ENCODE measurements at places on chromosomes 5 and 9.

- peaks cover 13% of the 10 kb centered on the region for H3K4me1 ChIP-seq
- no peak overlapping the region for H3K4me3 ChIP-seq
- no peaks in the 10 kb centered on the region for H3K36me3 ChIP-seq
- H3K27ac ChIP-seq: no peak overlapping the region
These were observed 90.0 kb downstream of the PCSK1 start for GRCh38 chr5:96343094-96343493.

DNA sequence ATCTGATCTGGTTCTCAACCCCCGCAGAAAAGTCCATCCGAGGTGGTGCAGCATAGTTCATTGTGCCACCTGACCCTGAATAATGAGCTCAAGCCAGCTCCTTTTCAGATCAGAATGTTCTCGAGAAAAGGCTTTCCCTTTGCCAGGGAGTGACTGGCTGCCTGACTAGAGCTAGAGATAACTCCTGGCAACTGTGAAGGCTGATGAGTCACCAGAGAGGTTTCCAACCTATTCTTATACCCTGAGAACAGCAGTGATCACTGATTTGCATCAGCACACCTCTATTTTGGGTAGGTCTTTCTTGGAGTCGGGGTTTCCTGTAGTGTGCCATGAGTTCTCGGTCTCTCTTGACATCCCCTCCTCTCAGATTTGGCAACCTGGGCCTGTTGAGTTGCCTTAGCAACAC is 127.9 kb downstream of the PIK3R1 start:
- H3K36me3 ChIP-seq: no peaks in the 10 kb centered on the region
- no peaks in the 10 kb centered on the region for H3K27me3 ChIP-seq
- H3K4me1 ChIP-seq: peaks cover 11% of the 10 kb centered on the region

GRCh38 chr5:107772418-107773310 is 101.9 kb upstream of the EFNA5 start:
- DNase-seq: no peak
- no peaks in the 10 kb centered on the region for H3K36me3 ChIP-seq
- no peaks in the 10 kb centered on the region for H3K4me1 ChIP-seq
- peaks cover 39% of the 10 kb centered on the region for H3K27me3 ChIP-seq
- no peak overlapping the region for H3K27ac ChIP-seq

DNA sequence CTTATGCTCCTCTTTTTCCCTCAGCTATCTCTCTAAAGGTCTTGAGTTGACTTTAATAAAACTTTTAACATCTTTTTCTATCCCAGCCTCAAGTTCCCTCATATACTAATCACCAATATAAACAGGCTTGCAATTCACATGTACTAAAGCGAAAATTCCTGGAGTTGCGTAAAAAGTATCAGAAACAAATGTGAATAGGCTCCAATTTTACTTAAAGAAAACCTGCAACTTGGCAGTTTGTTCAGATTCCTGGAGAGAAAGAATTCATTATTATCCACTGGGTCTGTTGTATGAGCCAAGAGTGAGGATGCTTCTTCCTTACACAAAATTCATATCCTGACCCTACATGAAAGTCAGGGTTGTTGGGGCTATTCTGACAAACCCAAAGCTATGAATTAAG is 384.2 kb downstream of the DTWD2 start:
- H3K4me1 ChIP-seq: no peaks in the 10 kb centered on the region
- H3K36me3 ChIP-seq: no peaks in the 10 kb centered on the region
- DNase-seq: no peak
- H3K27me3 ChIP-seq: no peaks in the 10 kb centered on the region
- H3K4me3 ChIP-seq: no peak overlapping the region
- no peak overlapping the region for H3K27ac ChIP-seq

DNA sequence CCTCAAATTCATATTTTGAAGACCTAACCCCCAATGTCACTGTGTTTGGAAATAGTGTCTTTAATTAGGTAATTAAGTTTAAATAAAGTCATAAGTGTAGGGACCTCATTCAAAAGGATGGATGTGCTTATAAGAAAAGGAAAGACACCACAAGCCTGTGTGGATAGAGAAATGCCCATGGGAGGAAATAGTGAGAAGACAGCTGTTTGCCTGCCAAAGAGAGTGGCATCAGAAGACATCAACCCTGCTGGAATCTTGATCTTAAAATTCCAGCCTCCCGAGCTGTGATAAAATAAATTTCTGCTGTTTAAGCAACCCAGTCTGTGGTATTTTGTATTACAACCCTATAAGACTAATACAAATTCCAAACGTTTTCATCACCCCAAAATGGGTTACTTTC is 1867.9 kb upstream of the NUDT12 start:
- no peaks in the 10 kb centered on the region for H3K36me3 ChIP-seq
- no peaks in the 10 kb centered on the region for H3K4me1 ChIP-seq
- H3K27me3 ChIP-seq: no peaks in the 10 kb centered on the region

- no peaks in the 10 kb centered on the region for H3K36me3 ChIP-seq
- H3K4me1 ChIP-seq: no peaks in the 10 kb centered on the region
- no peak overlapping the region for H3K4me3 ChIP-seq
- H3K27ac ChIP-seq: no peak overlapping the region
These were observed 125.1 kb downstream of the HACD4 start for GRCh38 chr9:20906326-20906725.

GRCh38 chr5:115847290-115847689 is 5.6 kb downstream of the AP3S1 start:
- peaks cover 7% of the 10 kb centered on the region for H3K36me3 ChIP-seq
- H3K27me3 ChIP-seq: no peaks in the 10 kb centered on the region
- peaks cover 36% of the 10 kb centered on the region for H3K4me1 ChIP-seq
- H3K27ac ChIP-seq: no peak overlapping the region
- DNase-seq: no peak
- H3K4me3 ChIP-seq: no peak overlapping the region

- peaks cover 14% of the 10 kb centered on the region for H3K27me3 ChIP-seq
- DNase-seq: no peak
- H3K27ac ChIP-seq: no peak overlapping the region
- H3K4me3 ChIP-seq: no peak overlapping the region
These were observed 22.4 kb downstream of the NRG2 start for GRCh38 chr5:140020601-140021177.

GRCh38 chr9:71797266-71797665 is 29.0 kb upstream of the CEMIP2 start:
- H3K4me3 ChIP-seq: no peak overlapping the region
- no peak for DNase-seq
- H3K36me3 ChIP-seq: peaks cover 6% of the 10 kb centered on the region
- H3K27me3 ChIP-seq: no peaks in the 10 kb centered on the region
- H3K4me1 ChIP-seq: peaks cover 41% of the 10 kb centered on the region

- peaks cover 2% of the 10 kb centered on the region for H3K4me1 ChIP-seq
- no peak overlapping the region for H3K27ac ChIP-seq
- no peak for DNase-seq
- H3K27me3 ChIP-seq: no peaks in the 10 kb centered on the region
These were observed 58.7 kb downstream of the SLC46A2 start for GRCh38 chr9:112831969-112832368.

DNA sequence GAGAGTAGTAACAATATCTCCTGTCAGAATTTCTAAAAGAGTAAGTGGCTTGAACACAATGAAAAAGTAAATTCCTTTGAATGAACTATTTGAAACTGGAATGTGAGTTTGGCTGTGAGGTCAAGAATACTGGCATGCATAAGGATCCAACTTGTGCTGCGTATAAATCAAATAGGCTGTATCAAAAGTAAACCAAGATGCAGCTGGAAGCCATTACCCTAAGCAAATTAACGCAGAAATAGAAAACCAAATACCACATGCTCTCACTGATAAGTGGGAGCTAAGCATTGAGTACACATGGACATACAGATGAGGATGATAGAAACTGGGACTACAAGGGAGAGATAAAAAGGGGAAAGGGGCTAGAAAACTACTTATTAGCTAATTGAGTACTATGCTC is 24.0 kb upstream of the SRFBP1 start:
- no peak for DNase-seq
- H3K27me3 ChIP-seq: peaks cover 6% of the 10 kb centered on the region
- H3K4me3 ChIP-seq: no peak overlapping the region
- H3K36me3 ChIP-seq: no peaks in the 10 kb centered on the region
- no peaks in the 10 kb centered on the region for H3K4me1 ChIP-seq

GRCh38 chr5:132546108-132546507 is 2.8 kb upstream of the IL5 start:
- H3K27me3 ChIP-seq: no peaks in the 10 kb centered on the region
- no peak for DNase-seq
- H3K4me1 ChIP-seq: no peaks in the 10 kb centered on the region
- no peak overlapping the region for H3K27ac ChIP-seq
- H3K4me3 ChIP-seq: no peak overlapping the region

- no peak for DNase-seq
- H3K36me3 ChIP-seq: peaks cover 22% of the 10 kb centered on the region
- H3K4me3 ChIP-seq: no peak overlapping the region
- H3K4me1 ChIP-seq: no peaks in the 10 kb centered on the region
- no peak overlapping the region for H3K27ac ChIP-seq
These were observed 178.8 kb downstream of the GAPVD1 start for GRCh38 chr9:125440411-125440810.

- H3K4me3 ChIP-seq: no peak overlapping the region
- H3K27ac ChIP-seq: no peak overlapping the region
- H3K27me3 ChIP-seq: peaks cover 20% of the 10 kb centered on the region
- no peaks in the 10 kb centered on the region for H3K36me3 ChIP-seq
- H3K4me1 ChIP-seq: no peaks in the 10 kb centered on the region
- no peak for DNase-seq
These were observed 79.5 kb upstream of the ZSWIM6 start for GRCh38 chr5:61252643-61252925.

- DNase-seq: no peak
- H3K4me1 ChIP-seq: peaks cover 40% of the 10 kb centered on the region
- H3K36me3 ChIP-seq: peaks cover 16% of the 10 kb centered on the region
- no peaks in the 10 kb centered on the region for H3K27me3 ChIP-seq
These were observed 14.6 kb upstream of the RNU6ATAC start for GRCh38 chr9:134178768-134179551.

- H3K27ac ChIP-seq: no peak overlapping the region
- no peaks in the 10 kb centered on the region for H3K36me3 ChIP-seq
- no peaks in the 10 kb centered on the region for H3K4me1 ChIP-seq
- no peak overlapping the region for H3K4me3 ChIP-seq
- no peak for DNase-seq
- H3K27me3 ChIP-seq: no peaks in the 10 kb centered on the region
These were observed 472.9 kb downstream of the PDE4D start for GRCh38 chr5:59420596-59420995.

DNA sequence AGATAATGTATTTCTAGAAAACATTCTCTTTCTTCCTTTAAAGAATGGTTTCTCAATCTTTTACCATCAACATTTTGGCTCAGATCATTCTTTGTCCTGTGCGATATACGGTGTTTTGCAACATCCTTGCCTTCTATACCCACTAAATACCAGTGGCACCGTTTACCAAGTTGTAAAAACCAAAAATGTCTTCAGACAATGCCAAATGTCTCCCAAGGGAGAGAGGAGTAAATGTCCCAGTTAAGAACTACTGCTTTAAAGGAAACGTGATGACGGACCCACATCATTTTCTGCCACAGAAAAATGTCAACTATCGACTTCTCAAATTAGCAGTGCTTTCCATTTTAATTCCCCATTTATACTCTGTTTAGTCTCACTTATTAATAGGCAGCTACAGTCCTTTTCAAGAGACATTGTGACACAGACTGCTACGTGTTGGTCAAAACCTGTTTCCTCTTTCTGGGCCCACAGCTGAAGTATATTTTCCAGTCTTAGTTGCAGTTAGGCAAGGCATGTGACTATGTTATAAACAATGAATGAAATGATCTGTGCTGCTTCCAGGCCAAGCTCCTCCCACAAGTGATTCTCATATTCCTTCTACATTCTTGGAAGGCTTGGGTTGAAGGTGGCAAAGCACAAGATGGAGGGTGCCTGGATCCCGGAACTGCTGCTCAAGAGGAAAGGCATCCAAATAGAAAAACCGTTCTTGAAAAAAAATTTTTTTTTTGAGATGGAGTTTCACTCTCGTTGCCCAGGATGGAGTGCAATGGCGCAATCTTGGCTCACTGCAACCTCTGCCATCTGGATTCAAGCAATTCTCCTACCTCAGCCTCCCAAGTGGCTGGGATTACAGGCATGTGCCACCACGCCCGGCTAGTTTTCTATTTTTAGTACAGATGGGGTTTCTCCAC is 8.8 kb downstream of the PRXL2C start:
- H3K27me3 ChIP-seq: no peaks in the 10 kb centered on the region
- H3K36me3 ChIP-seq: peaks cover 63% of the 10 kb centered on the region
- H3K4me3 ChIP-seq: no peak overlapping the region
- DNase-seq: no peak
- H3K27ac ChIP-seq: no peak overlapping the region
- H3K4me1 ChIP-seq: no peaks in the 10 kb centered on the region

- H3K4me3 ChIP-seq: peak overlapping the region; percentile 97
- no peak for DNase-seq
- H3K27me3 ChIP-seq: no peaks in the 10 kb centered on the region
- H3K4me1 ChIP-seq: peaks cover 44% of the 10 kb centered on the region
- peaks cover 81% of the 10 kb centered on the region for H3K36me3 ChIP-seq
These were observed 724 bp downstream of the NDUFS6 start for GRCh38 chr5:1801967-1802295.

GRCh38 chr9:78248635-78249034 is 12.8 kb downstream of the CEP78 start:
- DNase-seq: no peak
- peaks cover 53% of the 10 kb centered on the region for H3K36me3 ChIP-seq
- H3K4me3 ChIP-seq: no peak overlapping the region
- peak overlapping the region; percentile 74 for H3K27ac ChIP-seq

GRCh38 chr5:73480500-73480899 is 17.7 kb upstream of the BTF3 start:
- peaks cover 42% of the 10 kb centered on the region for H3K27me3 ChIP-seq
- no peaks in the 10 kb centered on the region for H3K4me1 ChIP-seq
- H3K4me3 ChIP-seq: no peak overlapping the region
- no peaks in the 10 kb centered on the region for H3K36me3 ChIP-seq
- no peak for DNase-seq

- no peaks in the 10 kb centered on the region for H3K36me3 ChIP-seq
- no peak overlapping the region for H3K4me3 ChIP-seq
- no peaks in the 10 kb centered on the region for H3K27me3 ChIP-seq
- H3K4me1 ChIP-seq: no peaks in the 10 kb centered on the region
These were observed 80.2 kb downstream of the MYO10 start for GRCh38 chr5:16855898-16856297.

DNA sequence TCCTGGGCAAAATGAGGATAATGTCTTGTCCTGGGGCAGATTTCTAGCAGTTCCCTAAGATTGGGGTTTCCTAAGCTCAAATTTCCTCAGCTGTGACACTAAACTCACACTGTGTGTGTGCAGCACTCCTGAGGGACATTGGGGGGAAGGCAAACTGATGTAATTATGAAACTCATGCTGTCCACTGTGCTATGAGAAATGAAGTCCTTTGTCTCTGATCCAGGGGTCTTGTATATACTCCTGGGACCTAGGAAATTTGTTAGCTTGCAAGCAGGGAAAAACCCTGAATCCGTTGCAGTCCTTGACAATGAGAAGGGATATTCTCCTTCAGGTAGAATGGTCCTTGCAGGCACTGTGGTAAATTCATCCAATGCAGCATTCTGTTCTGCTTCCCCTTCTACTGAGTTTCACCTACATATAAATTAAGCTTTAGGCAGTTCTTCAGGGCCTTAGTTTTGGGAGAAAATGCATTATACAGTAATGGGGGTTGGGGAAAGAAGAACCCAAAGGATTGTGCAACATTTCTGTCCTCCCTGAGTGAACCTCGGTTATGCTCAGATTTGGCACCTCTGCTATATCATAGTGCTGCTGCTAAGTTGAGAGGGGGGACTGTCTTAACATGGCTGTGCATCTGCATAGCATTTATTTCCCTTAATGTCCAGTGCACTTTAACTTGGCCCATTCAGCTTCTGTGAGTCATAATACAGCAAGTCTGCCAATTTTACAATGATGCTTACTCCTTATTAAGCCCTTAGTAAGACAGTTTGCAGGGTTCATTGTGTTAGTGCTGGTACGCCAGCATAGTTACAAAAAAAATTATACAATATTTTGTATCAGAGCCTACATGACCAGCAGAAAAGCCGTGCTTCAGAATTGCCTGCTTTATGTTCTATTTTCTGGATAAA is 80.2 kb downstream of the PJA2 start:
- H3K27ac ChIP-seq: no peak overlapping the region
- H3K36me3 ChIP-seq: peaks cover 18% of the 10 kb centered on the region
- no peaks in the 10 kb centered on the region for H3K4me1 ChIP-seq
- H3K27me3 ChIP-seq: no peaks in the 10 kb centered on the region
- H3K4me3 ChIP-seq: no peak overlapping the region
